ENCODE measurements at places on chromosomes 1 and 21. TPM values are rescaled to one million over a fixed set of nuclear protein-coding genes. Genes with fewer than 3 reads are reported as not detected.

DNA sequence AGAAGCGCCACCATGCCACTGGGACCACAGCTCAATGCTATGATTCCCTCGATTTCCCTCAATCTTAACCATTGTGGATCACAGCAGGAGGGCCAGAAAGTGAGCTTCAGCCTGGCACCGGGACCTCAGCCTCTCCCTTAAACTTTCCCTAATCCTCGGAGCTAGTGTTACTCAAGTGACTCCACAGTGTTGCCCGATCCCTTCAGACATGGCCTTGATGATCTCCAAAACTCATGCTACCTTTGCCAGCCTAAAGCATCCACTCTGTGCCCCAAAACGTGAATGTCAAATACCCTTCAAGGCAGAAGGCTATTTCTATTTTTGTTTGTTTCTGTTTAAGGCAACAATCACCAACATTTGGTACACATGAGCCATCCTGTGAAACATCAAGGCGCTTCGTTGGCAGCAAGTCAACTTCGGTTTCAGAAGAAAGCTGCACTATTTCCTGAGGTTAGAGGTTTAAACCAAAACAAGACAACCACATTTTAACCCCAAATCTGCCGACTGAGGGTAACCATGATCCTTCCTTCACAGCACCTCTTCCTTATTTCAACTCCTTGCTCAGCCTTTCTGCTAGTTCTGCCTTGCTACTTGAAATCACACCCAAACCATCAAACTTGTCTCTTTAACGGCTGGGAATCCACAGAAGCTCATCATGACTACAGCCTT lies 94.4 kb upstream of the KRTAP19-8 start:
- DNase-seq = no peak

DNA sequence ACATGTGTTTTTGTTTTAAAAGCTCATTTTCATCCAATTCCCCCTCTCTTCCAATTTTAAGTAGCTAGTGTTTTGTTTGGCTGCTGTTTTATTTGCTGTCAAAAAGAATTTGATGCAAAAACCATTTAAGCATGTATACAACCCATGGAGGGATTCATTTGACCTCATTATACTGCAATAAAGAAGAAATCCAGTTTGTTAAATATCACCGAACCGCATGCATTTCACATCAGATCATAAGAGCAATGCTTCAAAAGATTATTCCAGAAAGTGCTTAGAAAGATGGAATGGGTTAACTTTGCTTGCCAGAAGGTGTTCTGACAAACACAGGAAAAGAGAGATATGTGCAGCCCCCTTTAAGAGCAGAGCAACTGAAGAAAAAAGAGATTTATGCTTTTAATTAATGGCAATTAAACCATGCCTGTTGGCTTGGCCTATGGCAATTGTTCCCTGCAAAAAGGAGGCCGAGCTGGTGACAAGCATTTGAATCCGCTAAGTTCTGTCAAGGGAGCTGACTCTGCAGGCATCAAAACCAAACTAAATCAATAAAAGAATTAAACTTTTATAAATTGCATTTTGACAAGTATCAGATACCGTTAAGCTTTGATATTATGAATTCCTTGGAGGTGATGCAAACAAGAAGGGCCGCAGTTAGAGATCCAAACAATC lies 14.4 kb upstream of the BARHL2 start:
- no peak for DNase-seq

DNA sequence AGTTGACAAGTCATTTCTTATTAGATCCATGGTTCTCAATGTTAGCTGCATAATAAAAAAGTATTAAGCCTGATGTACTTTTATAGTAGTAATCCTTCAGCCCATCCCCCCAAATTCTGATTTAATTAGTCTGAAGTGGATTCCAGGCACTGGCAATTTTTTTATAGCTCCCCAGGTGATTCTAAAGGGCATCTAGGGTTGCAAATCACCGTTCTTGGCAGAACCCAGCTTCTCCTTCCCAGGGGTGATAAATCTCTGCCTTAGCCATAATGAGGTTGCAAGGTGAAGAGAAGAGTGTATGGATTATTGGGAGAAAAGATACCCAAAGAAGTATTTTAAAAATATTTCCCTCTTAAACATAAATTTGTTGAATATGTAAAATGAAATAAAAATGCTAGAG lies 43.0 kb upstream of the RXRG start:
- no peak for DNase-seq

DNA sequence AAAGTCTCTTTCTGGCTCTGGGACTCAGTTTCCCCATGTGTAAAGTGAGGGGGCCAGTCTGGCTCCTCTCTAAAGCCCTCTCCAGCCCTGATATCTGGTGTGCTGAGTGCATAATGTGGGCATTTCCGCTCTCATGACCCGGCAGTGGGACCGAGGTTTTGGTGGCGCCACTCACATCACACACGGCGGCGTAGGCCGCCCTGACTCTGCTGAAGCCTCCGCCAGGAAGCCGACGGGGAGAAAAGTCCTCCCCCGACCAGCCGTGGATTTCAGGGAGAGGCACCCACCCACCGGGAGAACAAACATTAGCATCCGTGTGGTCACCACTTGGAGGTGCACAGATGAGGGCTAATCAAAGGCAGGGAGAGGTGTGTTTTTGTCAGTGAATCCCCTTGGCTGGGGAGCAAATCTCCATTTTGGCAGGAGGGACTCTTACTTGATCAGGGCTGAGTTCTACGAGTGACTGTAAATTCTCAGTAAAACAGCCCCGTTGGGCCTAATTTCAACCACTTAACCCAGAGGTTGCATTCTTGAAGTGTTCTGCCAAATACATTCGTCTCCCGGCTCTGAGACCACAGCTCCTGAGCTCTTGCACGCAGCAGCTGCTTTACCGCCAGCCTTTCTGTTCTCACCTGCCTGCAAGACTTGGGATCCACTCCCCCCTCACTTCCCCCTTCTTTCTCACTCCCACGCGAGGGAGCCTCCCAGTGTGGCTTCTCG lies 118.2 kb downstream of the FOXD2 start:
- DNase-seq = no peak

DNA sequence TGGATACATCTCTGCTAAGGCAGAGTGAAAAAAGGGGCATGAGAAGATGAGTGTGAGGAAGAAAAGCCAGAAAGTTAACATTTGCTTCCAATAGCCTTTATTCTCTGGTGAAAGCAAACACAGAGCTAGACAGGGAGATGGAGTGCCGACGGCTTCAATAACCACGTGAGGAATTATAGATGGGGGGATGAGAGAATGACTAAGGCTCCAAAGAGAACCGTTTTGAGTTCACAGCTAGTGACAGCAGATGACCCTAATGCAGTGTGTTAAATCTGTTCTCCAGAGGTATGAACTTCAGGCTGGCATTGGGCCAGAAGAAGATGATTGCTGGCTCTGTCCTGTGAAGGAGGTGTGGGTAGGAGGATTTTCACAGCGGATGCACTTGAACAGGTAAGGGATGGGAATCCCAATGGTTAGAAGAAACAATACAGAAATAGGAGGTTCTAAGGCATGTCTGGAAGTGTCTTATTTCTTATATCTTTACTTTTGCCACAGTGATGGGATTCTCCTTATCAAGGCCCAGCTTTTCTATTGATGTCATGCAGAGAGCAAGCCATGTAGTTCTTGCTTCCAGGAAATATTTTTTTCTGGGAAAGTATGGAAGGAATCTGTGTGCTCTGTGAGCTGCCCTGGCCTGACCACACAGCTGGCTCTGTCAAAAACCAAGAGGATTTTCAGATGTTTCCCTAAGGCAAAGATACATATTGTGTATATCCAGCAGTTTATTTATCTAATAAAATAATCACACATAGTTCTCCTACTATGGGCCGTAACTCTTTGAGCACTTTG lies 573.8 kb downstream of the LTN1 start:
- DNase-seq = no peak

GRCh38 chr21:38768471-38769063 lies 37.2 kb upstream of the ETS2 start:
- peak; percentile 70 for DNase-seq

GRCh38 chr1:246106342-246106763 lies 400.7 kb downstream of the SMYD3 start:
- DNase-seq = peak; percentile 40

- no peak for DNase-seq
These were observed 318.9 kb downstream of the FAM72C start for GRCh38 chr1:143652744-143653428.

- DNase-seq = no peak
These were observed 646.0 kb upstream of the CXADR start for GRCh38 chr21:16866851-16867250.

- DNase-seq = peak; percentile 22
These were observed 1.9 kb downstream of the WDR26 start for GRCh38 chr1:224432672-224433040.

- DNase-seq = no peak
These were observed 214.2 kb downstream of the RERE start for GRCh38 chr1:8603220-8603616.

GRCh38 chr1:87913361-87913760 lies 584.7 kb downstream of the LMO4 start:
- DNase-seq = no peak

DNA sequence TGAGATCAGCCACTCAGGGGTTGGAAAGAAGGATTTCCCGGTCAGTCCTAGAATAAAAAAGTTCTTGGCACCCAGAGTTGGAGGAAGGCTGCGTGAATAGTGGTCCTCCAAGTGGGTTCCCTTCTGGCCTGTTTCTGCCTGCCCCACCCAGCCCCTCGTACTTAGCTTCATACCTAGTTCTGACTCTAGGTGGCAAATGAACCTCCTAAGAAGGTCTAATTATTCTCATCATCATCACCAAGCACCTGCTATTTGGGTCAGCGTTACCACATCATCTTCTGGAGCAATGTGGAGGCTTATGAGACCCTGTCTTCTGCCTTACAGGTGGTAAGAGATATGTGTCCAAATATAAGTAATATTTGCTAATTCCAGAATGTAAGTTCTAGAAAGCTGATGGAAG lies 35.9 kb upstream of the NFASC start:
- no peak for DNase-seq

GRCh38 chr1:157880621-157881020 lies 39.0 kb upstream of the CD5L start:
- no peak for DNase-seq

DNA sequence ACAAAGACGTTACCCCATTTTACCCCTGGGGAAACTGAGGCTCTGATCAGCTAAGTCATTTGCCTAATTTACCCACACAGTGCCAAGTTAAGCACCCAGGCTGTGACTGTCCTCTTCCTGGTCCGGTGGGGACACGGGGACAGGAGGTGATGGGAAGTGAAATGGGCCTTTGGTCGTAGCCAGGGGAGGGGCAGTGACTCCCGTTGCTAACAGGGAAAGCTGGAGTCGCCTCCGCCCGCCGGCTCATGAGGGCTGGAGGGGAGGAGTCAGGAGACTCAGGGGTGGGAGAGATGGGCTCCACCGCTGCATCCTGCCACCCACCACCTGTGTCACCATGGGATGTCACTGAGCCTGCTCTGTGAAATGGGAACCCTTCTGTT lies 139.3 kb downstream of the PGBD5 start:
- DNase-seq = no peak

- peak; percentile 21 for DNase-seq
These were observed 66.8 kb downstream of the SLC27A3 start for GRCh38 chr1:153842006-153842471.

DNA sequence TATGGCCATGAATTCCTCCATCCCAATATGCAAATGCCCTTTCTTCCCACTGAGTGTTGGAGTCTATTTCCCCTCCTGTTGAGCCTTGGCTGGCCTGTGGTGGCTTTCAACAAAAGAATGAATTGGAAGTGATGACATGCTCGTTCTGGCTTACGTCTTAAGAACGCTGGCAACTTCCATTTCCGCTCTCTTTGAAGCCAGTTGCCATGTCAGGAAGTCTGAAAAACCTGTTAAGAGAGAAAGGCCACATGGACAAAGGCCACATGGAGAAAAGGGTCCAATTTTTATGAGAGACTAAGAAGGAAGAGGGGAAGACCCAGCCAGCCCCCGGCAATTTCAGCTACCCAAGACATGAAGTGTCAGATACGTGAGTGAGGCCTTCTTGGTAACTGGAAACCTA lies 45.6 kb upstream of the GADD45A start:
- no peak for DNase-seq

- DNase-seq = no peak
These were observed 34.7 kb upstream of the RGL1 start for GRCh38 chr1:183769956-183770815.

DNA sequence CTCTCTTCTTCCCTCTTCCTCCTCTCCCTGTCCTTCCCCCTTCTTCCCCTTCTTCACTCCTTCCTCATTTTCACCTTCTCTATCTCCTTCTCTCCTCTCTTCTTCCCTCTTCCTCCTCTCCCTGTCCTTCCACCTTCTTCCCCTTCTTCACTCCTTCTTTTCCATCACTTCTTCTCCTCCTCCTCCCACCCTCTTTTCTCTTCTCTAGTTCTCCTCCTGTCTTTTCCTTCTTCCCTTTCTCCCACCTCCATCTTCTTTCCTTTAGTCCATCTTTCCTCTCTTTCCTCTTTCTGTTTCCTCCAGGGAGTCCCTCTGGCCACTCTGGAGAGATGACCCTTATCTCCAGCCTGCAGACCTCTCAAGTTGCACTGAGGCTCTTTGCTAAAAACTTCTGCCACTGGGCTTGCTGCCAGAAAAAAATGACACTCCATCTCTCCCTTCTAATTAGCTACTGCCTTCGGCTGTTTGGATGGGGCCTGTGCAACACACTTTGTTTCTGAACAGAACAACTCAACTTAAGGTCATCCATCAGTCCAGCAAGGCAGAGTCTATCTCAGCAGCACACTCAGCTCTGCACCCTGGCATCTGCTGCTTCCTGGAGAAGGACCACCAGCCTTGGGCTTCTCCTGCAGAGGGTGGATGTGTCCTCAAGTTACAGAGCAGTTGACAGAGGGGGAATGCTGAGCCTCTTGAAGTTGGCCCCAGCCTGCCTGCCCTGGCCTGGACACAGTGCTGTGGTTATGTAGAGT lies 538.8 kb downstream of the MATN1 start:
- no peak for DNase-seq

- DNase-seq = peak; percentile 58
These were observed 129.9 kb downstream of the ZNF281 start for GRCh38 chr1:200279810-200280411.

DNA sequence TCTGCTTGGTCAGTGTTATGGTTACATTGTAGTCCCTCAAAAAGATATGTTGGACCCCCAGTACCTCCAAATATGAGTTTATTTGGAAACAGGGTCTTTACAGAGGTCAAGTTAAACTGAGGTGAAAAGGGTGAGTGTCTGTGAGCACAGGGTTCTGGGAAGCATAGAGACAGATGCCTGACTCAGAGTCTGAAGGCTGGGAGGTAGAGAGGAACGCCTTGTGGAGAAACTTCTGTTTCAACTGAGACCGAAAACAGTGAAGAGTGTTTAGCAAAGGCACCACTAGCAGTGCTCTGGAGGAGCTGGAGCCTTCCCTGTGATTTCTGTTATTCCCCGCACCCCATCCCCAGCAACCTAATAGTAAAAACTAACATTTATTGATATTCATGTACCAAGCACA lies 65.2 kb upstream of the LRRC8D start:
- DNase-seq = no peak

P3H1 gene
- total RNA-seq = 79.5 TPM

CD5L gene
- total RNA-seq = not detected

CAMK1G gene
- not detected for total RNA-seq

TNFRSF4 gene
- total RNA-seq = not detected

OVAAL gene
- total RNA-seq = not detected

RGS13 gene
- not detected for total RNA-seq

All from A172 (cell line).